CD4-positive, alpha-beta T cell (primary cell): ENCODE measurements at places on chromosomes 12 and 14. TPM values are rescaled to one million over a fixed set of nuclear protein-coding genes. Genes with fewer than 3 reads are reported as not detected.

TEX22 gene
- total RNA-seq, result 2.8 TPM

- DNase-seq, result no peak
Measured at GRCh38 chr14:23364164-23365035, 572 bp downstream of the EFS start.

DNA sequence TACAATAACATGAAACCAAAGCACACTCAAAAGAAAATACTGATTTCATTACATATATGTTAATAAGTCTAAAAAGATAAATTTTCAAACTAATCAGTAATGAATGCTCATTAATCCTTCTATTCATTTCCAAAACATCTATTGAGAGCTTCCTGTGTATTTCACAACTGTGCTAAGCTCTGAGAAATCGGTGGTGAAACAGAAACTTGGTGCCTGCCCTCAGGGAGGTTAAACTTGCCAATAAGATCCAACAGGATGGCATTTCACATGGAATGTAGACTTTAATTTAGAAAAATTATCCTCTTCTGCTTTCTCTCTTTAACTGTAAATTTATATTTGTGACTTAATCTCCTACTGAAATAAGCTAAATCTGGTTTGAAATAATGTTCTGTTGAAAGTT, 70.9 kb upstream of the SLC38A4 start:
- no peak for DNase-seq

KLRD1 gene
- total RNA-seq, result 0.87 TPM

LRTM2 gene
- total RNA-seq, result 0.11 TPM
